ENCODE measurements at places on chromosomes 7 and 10.
A peak's percentile ranks its signal among the peaks of the same experiment; 100 is the strongest.

DNA sequence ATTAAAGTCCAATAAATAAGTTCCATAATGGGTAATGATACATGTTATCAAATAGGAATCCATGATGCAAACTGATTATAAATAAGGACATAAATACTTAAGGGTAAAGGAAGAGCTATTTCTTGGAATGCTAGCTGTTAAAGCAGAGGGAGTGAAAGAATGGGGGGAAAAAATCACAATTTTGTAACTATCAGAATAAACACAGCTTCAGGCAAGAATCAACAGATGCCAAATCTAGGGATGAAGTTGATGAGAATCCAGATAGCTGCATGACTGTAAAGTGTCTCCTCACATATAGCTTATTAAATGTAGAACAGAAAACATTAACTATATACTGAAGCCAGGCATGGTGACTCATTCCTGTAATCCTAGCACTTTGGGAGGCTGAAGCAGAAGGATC, 4.9 kb downstream of the IPMK start:
- DNase-seq: no peak

- DNase-seq: no peak
Observed at GRCh38 chr10:116918583-116918982, 69.3 kb downstream of the ENO4 start.

DNA sequence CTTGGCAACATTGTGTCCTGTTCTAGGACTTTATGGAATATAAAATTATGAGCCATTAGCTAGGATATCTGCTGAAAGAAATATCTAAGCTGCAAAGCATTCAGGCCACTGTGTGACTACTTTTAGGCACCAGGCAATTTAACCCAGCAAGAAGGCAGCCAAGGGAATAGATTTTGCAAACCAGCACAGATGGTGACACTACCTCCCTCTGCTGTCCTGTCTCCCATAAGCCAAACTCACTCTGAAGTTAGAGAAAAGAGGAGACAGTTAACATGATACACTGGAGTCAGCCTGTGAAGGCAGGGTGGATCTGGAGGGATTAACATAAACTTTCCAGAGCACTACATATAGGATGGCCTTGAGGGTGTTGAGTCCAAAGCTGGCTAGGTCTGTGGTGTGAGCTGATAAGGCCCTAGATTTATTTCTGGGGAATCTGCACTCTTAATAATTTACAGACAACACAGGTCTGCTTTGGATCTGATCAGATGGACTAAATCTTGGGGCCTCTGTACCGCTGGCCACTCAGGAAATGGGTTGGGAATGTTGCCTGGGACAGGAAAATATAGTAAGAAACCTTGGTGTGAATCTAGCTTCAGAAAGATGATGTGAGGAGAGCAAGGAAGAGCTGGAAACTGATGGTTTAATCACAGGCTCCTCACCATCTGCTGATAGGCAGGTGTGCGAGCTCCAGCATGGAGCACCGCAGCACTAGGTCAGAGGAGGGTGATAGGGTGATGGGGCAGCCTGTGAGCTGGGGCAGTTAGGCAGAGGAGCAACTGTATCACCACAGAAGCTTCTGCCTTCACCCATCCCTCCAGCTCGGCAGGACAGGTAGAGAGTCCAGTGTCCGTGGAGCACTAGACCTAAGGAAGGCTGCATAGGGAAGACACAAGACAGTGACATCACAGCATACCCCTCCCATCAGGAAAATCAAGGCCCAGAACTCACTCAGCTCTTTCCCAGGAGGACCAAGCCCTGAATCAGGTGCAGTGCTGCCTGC, 229.9 kb upstream of the PRSS1 start:
- no peak for DNase-seq

DNA sequence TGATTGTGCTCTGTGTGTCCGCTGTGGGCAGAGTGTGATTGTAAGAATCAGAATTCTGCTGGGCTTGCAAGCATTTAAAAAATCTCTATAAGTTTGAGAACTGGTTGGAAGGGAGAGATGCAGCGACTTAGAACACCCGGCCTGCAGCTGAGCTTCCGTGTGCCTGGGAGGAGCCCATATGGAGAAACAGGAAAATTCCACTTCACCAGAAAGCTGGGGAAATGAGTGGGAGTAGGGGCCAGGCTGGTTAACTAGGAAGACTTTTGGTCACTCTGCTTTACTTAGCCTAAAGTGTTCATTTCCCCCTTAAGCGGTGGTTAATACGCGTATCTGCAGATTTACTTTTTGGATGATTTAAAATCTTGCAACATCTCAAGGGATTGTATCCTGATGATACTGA, 72.2 kb downstream of the TCF7L2 start:
- no peak for DNase-seq

- DNase-seq: no peak
Observed at GRCh38 chr10:29923416-29923965, 135.9 kb downstream of the JCAD start.

DNA sequence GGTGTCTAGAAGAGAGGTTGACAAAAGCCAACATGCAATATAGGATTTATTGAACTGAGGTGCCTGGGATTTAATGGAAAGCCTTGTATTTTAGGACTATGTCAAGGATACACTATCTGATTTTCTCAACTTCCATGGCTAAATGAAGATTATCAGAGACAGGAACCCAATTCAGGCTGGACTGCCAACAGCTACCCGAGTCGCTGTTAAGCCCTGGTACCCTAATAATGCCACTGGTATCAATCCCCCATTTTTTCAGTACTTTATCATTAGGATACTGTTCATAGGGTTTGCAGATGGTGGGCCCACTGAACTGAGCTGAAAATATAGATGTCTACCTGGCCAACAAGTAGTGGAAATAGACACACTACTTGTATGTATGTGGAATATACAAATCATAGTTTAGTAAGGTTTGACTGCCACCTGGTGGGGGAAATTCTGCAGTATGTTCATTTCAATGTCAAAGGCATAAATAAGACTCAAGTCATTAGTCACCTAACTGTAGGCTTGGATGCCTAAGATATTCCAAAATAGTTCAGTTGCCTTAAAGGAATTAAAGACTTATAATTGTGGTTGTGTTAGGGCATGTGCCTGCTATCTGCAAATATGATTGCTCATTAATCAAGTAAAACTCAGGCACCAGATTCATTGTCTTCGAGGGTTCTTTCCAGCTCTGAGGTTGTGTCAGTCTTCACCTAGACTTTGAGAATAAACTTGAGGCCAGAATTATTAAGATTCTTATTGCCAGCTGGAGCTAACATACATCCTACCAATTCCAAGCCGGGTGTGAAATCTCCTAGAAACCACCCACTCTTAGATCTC, 34.1 kb upstream of the NOBOX start:
- DNase-seq: peak; percentile 85

DNA sequence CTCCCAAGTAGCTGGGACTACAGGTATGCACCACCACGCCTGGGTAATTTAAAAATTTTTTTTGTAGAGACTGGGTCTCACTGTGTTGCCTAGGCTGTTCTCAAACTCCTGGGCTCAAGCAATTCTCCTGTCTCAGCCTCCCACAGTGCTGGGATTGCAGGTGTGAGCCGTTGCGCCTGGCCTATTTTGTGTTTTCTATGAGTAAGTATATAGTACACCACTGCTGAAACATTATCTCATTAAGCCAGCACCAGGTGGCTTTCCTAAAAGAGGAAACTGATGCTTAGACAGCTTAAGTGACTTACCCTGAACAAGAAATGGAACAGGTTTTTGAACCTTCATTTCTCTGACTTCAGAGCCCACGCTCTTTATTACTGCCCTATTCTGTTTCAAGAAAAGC, 7.8 kb upstream of the PTPN12 start:
- no peak for DNase-seq

DNA sequence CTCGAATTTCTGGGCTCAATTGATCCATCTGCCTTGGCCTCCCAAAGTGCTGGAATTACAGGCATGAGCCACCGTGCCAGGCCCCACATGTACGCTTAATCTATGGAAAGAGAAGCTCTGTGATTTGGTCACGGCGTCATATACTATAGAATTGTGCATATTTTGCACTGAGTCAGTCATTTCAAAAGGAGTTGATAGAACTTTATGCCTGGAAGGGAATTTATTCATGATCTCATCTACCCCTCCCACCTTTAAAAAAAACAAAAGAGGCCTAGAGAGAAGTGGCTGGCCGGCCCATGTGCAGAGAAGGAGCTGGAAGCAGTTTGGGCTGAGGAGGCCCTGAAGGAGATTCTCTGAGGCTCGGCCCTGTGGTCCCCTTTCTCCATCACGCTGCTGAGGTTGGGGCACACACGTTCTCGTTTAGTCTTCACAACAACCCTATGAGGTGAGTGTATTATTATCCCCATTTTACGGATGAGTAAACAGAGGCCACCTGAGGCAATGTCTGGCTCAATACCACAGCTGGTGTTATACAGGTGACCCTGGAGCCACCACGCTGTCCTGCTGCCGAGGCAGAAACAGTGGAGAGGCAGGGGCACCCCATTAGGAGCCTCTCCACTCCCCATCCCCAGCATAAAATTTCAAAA, 47.2 kb upstream of the ZRANB1 start:
- peak; percentile 26 for DNase-seq

DNA sequence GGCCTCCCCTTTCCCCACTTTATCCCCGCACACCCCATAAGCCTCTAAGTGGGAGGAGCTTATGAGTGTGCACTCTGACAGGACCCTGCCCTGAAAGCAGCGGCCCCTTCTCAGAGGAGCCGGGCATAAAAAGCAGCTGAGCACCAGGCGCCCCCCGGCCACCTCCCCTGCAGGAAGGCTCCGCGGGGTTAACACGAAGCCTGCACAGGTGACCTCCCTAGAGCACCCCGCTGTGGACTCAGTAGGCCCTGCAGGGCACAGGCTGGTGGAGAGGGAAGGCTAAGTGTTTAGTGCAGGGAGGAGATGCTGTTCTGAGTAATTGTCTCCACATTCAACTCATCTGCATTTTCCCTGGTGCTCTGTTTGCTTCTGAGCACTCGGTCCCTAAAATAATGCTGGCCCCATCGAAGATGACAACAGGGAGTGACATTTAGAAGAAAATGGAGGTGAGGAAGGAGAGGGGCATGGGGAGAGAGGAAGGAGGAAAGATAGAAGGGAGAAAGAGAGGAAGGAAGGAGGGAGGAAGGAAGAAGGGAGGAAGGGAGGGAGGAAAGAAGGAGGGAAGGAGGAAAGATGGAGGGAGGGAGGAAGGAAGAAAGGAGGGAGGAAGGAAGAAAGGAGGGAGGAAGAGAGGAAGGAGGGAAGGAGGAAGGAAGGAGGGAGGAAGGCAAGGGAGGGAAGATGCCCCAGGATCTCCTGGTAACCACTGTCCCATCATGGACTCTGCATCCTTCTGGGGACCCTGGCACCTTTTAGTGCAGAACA, 25.4 kb upstream of the CNPY1 start:
- no peak for DNase-seq

DNA sequence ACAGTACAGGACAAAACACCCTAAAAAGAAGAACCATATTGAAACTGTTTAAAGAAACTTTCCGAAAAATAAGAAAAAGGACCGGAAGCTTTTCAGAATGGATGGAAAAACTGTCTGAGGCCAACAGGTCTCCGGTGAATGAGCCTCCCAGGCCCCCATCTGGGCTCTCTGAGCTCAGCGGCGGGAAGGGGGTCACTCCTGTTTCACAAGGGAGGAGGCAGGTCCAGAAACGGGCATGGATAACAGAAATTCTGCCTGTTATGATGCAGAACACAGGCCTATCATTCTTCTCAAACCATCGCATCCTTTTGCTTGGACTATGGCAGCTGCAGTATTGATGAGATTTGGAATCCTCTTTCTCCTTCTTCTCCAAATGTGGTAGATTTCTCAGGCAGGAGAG, 58.9 kb upstream of the SHH start:
- DNase-seq: no peak

DNA sequence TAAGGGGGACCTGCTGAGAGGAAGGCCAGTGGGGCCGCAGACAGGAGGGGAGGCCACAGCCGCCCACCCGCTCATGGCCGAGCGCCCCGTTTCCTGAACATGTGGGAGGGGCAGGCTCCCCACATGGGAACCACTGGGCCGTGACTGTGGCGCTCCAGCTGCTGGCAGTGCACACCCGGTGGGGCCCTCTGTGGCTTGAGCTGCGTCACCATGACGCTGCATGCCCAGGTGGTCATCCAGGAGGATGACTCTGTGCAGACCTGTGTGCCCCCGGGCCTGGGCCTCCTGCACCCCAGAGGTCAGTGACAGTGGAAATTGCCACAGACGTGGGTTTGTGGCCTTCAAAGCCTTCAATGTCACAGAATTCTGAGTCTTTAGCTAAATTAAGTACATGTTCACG, 85.1 kb downstream of the MGMT start:
- DNase-seq: no peak

- DNase-seq: peak; percentile 58
Observed at GRCh38 chr7:50766849-50767207, 15.9 kb downstream of the GRB10 start.

DNA sequence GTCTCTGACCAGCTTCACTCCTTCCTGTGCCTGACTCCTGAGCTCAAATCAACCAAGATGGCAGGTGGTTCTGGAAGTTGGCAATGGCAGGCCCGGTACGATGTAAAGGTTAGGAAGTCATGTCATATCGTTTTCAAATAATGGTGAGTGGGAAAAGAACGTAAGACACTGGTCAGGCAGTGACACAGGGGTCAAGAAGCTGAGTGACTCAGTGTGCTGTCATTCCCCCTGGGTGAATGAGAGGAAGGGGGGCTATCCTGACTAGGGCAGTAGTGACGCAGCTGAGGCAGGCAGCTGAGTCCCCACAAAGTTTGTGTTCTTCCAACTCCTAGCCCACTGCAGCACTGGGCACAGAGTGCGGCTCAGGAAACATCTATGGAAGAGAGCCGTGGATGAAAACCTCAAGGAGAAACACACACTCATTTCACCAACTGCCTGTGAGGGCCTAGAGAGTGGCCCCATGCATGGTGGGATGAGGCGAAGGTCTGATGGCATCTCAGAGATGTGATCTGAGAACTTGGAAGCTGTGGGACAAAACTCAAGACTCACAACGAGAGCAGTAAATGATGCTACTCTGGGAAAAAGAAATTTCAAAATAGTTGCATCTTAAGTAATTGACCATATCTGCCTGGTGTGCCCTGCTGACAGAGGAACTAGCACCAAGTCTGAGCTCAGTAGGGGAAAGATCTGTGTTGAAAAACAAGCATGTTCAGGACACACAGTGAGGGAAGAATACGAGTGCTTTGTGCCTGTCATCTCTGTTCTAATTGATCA, 23.2 kb downstream of the CREB3L2 start:
- peak; percentile 81 for DNase-seq
